ENCODE measurements at places on chromosomes 6 and 20.

DNA sequence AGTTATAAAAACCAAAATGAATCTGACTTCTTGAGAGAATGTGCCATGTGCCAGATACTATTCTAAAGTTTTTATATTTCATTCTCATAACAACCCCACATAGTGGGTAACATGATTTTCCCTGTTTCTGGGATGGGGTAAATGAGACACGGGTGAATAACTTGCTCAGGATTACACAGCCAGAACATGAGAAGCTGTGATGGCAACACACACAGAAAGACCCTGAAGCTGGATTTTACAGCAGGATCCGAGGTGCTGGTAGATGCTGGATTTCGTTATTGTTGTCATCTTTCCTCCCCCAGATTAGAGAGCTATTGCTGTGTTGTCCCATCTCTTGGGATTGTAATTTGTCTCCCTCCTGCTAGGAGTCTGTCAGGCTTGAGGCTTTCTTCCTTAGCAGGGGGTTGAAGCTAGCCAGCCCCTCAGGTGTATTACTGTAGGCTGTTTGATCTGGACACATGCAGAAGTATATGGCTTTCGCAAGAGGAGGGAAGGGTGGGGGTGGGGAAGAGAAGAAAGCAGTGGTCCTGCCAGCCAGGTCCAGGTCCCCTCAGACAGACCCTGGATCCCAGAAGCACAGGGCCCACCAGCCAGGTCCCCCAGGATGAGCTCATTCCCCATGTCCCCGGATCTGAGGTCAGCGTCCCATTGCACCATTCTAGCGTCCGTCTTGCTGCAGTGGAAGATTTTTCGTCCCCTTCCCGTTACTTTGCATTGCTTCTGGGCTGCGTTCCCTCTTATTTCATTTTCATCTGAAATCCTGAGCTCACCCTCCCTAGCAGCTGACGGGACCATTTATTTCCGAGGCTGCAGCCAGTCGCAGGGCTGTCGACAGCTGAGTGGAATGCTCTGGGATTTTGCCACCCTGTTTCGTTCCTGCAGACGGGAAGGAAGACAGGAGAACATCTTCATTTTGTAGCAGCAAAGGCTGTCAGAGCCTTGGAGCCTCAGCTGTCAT is 7.3 kb upstream of the KCNG1 start:
- peak; percentile 79 for DNase-seq

GRCh38 chr6:137731960-137732616 is 135.0 kb upstream of the TNFAIP3 start:
- peak; percentile 82 for DNase-seq

GRCh38 chr20:4809707-4810106 is 88.0 kb downstream of the PRND start:
- DNase-seq, result no peak

DNA sequence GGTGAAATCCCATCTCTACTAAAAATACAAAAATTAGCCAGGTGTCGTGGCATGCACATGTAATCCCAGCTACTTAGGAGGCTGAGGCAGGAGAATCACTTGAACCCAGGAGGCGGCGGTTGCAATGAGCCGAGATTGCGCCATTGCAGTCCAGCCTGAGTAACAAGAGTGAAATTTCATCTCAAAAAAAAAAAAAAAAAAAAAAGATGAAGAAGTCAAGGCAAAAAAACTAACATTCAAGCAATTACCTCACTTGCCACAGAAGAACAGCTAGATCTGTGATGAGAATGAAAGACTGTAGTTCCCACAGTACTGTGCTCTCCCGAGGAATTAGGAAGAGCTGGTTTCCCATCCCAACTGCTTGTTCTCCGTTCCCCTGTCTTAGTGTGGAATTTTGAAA is 144.7 kb upstream of the ECI2 start:
- no peak for DNase-seq

DNA sequence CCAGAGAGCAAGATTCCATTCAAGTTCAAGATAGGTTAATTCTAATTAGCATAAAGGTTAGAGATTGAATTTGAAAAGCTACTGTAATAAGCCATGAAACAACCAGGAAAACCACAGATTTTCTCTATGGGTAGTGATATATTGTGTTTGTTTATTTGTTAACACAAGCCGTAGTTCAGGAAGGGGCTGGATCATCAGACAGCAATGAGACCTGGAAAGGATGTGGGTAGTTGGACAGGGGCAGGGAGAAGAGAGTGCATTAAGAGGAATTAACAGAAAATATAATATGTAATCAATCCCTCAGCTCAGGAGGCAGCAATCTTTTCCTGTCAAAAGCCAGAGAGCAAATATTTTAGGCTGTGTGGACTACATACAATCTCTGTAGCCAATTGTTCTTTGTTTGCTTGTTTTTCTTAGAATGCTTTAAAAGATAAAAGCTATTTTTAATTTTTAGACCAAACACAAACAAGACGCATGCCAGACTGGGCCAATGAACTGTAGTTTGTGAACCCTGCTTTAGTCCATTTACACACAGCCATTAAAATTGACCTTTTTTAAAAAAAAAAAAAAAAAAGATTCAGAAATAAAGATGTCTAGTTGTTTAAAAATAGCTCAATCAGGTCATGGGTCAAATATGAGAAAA is 398.7 kb upstream of the MARCKS start:
- no peak for DNase-seq

- no peak for DNase-seq
Observed at GRCh38 chr6:360764-361373, 30.7 kb upstream of the IRF4 start.

DNA sequence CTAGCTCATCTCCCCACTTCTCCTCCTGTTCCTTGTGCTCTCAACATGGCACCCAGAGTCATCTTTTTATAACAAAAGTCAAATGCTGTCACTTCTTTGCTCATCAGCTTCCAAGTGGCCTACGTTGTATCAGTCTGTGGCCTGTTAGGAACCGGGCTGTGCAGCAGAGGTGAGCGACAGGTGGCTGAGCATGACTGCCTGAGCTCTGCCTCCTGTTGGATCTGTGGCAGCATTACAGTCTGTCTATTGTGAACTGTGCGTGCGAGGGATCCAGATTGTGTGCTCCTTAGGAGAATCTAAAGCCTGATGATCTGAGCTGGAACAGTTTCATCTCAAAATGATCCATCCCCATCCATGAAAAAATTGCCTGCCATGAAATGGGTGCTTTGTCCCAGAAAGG is 129.6 kb downstream of the FNDC1 start:
- DNase-seq, result no peak

DNA sequence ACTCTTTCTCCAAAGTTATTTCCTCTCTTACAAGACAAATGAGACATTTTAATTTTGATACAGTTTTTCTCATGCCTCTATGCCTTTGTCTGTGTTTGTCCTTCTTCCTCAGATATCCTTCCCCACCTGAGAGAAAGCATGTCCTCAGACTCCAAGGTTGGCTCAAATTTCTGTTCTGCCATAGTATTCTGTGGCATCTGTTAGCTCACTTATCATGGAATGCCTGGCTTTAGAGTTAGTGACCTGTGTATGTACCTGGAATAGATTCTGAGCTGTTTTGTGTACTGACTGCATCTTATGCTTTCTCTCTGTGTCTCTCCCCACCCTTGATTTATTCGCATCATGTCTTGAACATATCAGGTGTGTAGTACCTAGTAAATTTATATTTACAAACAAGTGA is 90.0 kb downstream of the CENPW start:
- DNase-seq, result no peak

DNA sequence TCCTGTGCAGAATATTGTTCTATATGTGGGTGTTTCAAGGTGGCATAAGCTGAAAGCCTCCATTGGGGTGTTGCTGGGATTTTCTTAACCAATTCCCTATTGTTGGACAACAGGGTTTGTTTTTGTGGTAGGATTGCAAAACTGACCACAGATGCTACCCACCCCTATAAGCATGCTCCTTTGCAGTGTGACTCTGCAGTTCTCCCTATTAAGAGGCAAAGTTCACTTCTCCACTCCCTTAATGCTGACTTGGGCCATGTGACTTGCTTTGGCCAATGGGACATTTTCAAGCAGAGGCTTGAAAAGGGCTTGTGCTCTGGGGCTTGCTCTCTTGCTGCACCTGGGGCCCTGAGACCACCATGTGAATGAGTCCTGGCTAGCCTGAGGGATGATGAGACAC is 8.5 kb upstream of the ANGPT4 start:
- no peak for DNase-seq

DNA sequence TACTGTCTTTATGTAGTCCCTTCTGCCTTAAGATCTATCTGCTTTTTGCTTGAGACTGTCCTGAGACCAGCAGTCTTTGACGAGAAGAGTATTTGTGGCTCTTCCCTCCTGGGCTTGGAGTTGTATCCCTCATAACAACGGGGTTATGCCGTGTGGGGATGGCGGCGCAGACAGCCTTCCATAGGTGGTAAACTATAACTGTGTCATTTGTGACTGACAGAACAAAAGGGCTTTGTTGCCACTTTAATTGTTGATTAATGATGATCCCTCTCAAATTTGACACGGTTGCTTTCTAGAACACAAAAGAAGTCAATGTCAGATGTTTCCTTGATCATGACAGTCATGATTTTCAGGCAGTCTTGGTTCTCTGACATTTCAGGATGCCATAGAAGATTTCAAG is 196.6 kb downstream of the JARID2 start:
- no peak for DNase-seq

GRCh38 chr20:20843982-20844381 is 131.5 kb upstream of the RALGAPA2 start:
- no peak for DNase-seq

- DNase-seq, result no peak
Observed at GRCh38 chr6:106360410-106360988, at the start of gene CRYBG1. Gene CRYBG1, plus strand, starts transcription at chr6:106360717. Its CDS starts 192 bp downstream, at chr6:106360909.

DNA sequence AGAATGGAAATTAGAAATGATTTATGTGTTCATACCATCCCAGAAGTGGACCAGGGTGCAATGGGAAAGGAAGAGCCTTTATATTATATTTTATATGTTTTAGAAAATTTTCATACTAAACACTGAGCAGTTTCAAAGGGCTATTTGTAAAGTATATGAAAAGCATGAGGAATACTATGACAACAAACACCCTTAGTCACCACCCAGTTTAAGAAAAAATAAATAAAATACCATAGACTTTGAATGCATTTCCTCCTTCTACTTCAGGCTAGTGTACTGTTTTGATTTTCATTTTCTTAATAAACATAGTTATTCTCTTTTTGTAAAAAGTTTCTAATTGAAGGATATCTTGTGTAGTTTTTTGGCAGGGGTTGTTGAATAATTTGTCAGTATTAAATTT is 191.1 kb downstream of the PLCB4 start:
- DNase-seq, result no peak

- peak; percentile 95 for DNase-seq
Observed at GRCh38 chr6:149028767-149029405, 282.1 kb downstream of the UST start.

DNA sequence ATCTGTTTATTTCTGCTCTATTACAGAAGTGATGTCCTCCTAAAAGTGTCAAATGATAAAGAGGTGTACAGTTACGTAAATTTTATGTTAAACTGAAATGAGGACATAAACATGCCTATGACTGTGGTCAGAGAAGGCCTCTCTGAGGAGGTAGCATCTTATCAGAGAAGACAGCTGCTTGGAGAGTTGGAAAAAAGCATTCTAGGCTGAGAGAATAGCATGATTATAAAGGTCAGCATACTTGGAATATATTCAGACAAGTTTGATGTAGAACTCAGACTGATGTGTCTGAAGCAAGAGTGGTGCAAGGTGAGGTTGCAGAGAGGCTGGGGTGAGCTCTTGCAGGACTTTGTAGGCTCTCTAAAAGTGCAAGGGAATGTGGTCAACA is 3.1 kb upstream of the PCNA start:
- no peak for DNase-seq

DNA sequence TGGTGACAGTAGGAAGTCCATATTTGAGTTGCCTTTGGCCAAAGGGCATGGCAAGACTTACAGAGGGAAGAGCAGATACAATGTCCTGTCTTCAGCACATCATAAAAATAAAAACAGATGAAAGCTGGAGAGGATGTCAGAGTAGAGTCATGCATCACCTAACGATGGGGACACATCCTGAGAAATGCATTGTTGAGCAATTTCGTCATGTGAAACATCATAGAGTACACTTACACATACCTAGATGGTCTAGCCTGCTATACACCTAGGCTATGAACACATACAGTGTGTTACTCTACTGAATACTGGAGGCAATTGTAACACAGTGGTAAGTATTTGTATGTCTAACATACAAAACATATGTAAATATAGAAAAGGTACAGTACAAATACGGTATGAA is 75.6 kb downstream of the VEGFA start:
- no peak for DNase-seq

DNA sequence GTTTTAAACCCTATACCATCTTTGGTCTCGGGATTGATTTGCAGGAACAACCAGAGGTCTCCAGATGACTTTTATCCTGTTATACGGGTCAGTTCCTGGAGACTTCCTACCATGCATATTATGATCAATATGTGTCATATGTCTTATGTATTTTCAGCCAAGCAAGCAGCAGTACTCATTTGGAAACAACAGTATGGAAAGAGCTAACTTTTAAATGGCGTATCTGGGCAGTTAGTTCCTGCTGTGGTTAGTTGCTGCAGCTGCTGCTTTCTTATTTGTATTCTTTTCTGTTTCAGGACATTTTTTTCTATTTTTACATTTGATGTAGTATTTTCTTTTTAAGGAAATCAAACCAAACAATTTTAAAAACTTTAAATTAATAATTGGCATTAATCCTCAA is 207.5 kb downstream of the MANEA start:
- no peak for DNase-seq

DNA sequence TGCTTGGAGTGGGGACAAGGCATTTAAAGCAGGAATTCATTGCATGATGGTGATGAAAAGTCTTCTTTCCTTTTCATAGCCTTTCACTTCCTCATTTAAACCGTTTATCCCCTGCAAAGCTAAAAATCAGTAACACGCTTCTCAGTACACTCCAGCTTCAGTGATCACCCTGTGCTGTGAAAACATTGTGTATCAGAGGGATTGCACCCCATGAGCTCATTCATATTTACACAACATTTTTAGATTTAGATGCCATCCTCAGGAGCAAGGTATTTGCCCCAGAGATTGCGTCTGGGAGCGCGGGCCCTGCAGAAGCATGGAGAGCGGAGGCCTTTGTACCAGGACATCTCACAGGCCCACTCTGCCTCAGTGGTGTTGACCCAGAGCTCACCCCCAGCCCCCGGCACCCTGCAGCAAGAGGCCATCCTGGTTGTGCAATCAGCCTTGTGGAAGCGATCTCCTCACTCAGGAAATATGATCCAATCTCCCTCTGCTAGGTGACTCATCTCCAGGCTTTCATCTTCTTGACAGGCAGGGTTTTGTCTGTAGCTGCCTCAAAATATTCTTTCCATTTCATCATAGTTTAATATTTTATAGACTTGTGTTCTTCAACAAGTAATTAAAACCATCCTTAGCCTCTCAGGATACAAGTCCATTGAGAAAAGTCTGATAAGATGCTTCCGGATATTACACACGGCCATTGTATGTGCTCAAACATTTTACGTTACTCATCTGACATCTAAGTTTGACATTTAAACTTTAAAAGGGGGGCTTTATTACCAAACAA is 38.9 kb upstream of the THBS2 start:
- DNase-seq, result peak; percentile 95
